ENCODE measurements at places on chromosomes 11 and 22.
A peak's percentile ranks its signal among the peaks of the same experiment; 100 is the strongest.

GRCh38 chr22:49033616-49034015 lies 794.1 kb downstream of the BRD1 start:
- no peak for DNase-seq

- DNase-seq, result no peak
These were observed 119.9 kb downstream of the FEZ1 start for GRCh38 chr11:125376117-125376516.

DNA sequence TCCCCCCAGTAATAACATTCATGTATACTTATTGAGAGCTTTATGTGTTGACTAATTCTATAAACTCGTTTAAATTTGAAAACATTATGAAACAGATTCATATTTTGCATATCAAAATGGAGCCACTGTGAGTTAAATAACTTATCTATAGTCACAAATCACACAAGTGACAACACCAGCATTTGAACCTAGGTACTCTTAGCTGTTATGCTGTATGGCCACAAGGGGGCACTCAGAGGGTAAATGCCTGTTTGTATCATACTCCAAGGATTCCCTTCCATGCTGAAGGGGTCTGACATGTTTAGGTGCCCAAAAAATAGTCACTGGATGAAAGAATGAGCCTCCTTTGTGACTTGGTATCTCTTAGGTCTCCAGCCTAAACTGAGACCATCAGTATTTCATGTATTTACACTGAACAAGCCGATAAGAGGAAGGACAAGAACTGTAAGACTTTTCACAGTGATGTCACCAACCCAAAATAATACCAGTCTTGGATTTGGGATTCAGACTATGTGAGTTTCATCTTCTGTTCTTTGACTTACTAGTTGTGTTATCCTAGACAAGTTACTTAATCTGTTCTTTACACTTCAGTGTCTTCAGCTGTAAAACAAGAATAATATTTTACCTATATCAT lies 12.2 kb upstream of the OR52D1 start:
- DNase-seq, result peak; percentile 41

GRCh38 chr22:33492210-33492651 lies 428.0 kb downstream of the LARGE1 start:
- DNase-seq, result no peak

DNA sequence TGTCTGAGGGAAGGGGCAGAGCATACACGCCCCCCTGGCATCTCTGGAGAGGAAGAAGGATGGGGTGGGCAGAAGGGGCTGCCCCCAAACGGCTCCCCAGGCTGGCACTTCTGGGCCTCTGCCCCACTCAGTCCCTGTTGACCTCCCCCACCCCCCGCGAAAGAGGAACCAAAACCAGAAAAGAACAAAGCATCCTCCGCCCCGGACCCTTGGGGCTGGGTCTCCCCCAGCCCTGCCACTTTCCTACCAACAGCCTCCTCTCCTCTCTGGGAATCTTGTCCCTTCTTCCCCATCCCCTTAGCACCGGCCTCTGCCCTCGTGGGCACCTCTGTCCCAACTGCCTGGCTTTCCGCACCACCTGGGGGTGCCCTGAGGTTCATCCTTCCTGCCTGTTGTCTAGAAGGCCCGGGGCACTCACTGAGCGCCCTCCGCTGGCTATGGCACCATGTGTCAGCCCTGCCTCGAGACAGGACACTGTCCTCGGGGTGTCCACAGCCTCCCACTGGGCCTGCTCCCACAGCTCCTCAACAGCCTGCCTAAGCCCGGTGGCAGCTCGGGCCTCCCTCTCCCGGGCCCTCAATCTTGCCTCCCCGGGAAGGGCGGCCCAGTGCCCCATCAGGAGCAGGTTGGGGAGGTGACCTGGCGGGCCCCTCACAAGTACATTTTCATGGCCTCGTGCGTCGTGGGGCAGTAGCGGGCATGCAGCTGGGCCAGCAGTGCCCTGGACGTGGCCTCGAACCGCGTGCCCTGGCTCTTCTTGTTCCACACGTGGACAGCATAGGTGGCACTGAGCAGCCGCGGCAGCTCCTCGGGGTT lies 28.2 kb downstream of the A4GALT start:
- DNase-seq, result no peak

DNA sequence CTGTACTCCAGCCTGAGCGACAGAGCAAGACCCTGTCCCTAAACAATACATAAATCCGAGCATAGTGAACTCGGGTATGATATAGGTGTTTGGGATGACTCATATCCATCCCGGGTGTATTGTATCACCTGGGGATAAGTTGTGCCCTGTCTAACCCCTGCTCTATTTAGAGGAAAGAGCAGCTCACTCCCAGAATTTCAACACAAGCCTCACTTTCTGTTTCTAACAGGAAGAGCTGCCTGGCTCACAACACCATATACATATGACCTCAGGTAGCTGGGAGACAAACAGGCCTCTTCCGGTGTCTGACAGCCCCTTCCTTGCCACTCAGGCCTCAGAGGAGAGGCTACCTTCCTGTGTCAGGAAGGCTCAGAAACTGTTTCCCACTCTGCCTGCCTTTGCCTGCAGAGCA lies 9.9 kb upstream of the MICALL1 start:
- DNase-seq, result peak; percentile 58

Measured in upper lobe of left lung (tissue), 6 donors.